CD4-positive, alpha-beta T cell treated with Interleukin-2 at 100 ng/mL for 4 hours (primary cell): ENCODE measurements at places on chromosomes 4 and X.

- no peak for DNase-seq
Observed at GRCh38 chr4:106344647-106344970, 24.0 kb downstream of the GIMD1 start.

GRCh38 chrX:72540318-72540717 lies 32.3 kb downstream of the HDAC8 start:
- DNase-seq, result no peak

GRCh38 chrX:41178201-41178600 lies 93.0 kb downstream of the USP9X start:
- DNase-seq, result peak; percentile 25

GRCh38 chr4:159551281-159551680 lies 448.4 kb downstream of the RAPGEF2 start:
- no peak for DNase-seq

DNA sequence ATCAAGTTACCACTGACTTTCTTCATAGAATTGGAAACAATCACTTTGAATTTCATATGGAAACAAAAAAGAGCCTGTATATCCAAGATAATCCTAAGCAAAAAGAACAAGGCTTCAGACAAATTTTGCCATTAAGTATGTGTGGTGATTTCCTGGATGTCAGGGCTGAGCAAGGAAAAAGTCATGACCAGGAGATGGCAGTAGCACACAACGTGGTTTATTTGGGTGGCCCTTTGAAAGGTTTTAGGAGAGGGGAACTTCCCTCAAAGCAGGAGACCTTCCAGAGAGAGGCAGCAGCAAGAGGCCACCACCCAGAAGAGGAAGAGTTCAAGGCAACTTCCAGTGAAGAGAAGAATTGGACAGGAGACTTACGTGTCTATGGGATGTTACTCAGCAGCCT lies 18.1 kb upstream of the ZXDB start:
- DNase-seq, result peak; percentile 31
